ENCODE measurements at places on chromosomes 11 and 22.

- no peak for DNase-seq
These were observed 18.4 kb upstream of the OSBPL5 start for GRCh38 chr11:3183523-3183922.

- no peak for DNase-seq
These were observed 6.6 kb upstream of the MRGPRG start for GRCh38 chr11:3225159-3225758.

DNA sequence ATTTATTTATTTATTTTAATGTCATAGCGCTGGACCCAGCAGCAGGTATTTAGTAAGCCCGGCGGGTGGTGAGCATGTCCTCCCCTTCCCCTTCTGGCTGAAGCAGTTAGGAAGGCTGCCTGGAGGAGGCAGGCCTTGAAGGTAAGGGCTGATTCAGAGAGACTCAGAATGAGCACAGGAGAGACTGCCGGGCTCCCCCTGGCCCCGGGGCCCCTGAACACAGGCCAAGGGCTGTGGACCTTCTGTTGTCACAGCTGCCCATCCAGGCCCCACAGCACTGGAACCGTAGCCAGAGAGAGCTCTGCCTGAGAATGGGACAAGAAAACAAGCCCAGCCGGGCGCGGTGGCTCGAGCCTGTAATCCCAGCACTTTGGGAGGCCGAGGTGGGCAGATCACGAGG is 52.8 kb downstream of the KCNJ4 start:
- no peak for DNase-seq

GRCh38 chr11:56396047-56396446 is 16.4 kb upstream of the OR5AL1 start:
- DNase-seq = no peak

- DNase-seq = no peak
These were observed 14.6 kb downstream of the C11orf97 start for GRCh38 chr11:94526645-94527438.

- DNase-seq = no peak
These were observed 6.5 kb upstream of the FJX1 start for GRCh38 chr11:35611741-35612140.
